ENCODE measurements at places on chromosomes 5 and 9.

DNA sequence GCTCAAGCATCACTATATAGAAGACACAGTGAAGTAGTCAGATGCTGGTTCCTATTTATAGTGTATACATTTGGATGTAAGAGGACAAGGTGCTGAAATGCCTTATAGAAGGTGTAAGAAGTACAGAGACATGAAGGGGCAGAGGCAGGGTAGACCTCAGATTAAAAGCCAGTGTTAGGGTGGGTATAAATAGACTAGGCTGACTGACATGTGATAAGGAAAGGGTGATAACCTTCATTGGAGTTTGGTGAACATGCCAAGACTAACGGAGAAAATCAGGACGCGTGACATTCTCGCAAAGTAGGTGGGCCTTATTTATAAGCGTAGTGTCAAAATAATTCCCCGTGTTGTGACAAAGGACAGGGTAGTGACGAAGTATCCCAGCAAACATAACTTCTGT, 59.1 kb upstream of the HRH2 start:
- no peak for DNase-seq

GRCh38 chr9:129761293-129761900, 8.6 kb upstream of the PTGES start:
- DNase-seq, result no peak

- DNase-seq, result no peak
Measured at GRCh38 chr5:103513701-103514100, 48.9 kb downstream of the NUDT12 start.

- no peak for DNase-seq
Measured at GRCh38 chr9:15032860-15033259, 122.6 kb upstream of the FREM1 start.

GRCh38 chr9:97640325-97640724, 6.7 kb downstream of the NCBP1 start:
- no peak for DNase-seq

DNA sequence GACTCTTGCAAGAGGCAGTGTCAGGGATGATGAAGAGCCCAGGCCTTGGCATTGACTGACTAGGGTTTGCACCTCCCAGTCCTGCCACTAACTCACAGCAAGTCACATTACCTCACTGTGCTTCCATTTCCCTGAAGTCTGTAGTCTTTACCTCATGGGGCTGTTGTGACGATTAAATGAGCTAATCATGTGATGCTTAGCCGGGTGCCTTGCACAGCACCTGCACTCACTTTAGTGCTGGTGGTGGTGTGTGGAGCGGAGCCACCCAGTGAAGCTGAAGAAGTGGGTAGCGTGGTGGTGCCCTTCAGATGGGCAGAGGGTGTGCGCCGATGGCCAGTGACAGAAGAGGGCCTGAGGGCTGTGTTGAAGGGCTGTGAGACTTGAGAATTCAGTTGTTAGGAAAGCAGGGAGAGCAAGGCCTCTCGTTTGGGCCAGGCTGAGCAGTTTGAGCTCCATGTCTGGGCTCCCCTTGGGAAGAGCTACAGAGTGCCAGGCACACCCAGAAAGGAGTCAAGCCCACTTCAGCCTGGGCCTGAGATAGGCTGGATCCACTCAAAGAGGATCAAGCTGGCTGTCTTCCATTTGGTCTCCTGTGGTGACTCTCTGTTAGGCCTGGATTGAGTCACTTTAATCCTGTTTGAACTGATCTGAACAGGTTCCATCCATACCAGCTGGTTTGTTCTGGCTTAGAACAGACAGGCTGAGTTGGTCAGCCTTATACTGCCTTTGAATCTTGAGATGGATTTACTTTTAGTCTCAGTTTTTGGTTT, 42.5 kb downstream of the RALGPS1 start:
- DNase-seq, result no peak

GRCh38 chr5:95788493-95788892, 34.0 kb downstream of the GLRX start:
- no peak for DNase-seq

- no peak for DNase-seq
Measured at GRCh38 chr5:147957901-147958300, 51.6 kb upstream of the C5orf46 start.

DNA sequence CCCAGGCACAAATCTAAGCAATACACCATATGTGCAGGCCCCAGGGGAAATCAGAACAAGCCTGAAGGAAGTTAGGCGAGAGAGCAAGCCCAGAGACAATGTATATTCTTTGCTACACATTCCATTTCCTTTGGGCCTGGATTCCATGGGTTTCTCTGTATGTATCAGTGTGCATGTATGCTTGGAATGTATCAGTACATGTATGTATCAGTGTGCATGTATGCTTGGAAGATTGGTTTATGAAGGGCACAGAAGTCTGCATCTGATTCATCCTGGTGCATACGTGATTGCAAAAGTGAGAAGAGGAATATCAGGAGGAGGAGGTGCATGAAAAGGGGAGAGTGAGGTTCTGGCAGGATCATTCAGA, 232.6 kb upstream of the ANKRD55 start:
- DNase-seq, result no peak

- DNase-seq, result no peak
Measured at GRCh38 chr5:11012295-11012694, 251.3 kb upstream of the DAP start.

GRCh38 chr9:35813434-35814105, 1.3 kb downstream of the HINT2 start:
- DNase-seq, result peak; percentile 69

- no peak for DNase-seq
Measured at GRCh38 chr9:78525986-78526560, 229.1 kb downstream of the PSAT1 start.

DNA sequence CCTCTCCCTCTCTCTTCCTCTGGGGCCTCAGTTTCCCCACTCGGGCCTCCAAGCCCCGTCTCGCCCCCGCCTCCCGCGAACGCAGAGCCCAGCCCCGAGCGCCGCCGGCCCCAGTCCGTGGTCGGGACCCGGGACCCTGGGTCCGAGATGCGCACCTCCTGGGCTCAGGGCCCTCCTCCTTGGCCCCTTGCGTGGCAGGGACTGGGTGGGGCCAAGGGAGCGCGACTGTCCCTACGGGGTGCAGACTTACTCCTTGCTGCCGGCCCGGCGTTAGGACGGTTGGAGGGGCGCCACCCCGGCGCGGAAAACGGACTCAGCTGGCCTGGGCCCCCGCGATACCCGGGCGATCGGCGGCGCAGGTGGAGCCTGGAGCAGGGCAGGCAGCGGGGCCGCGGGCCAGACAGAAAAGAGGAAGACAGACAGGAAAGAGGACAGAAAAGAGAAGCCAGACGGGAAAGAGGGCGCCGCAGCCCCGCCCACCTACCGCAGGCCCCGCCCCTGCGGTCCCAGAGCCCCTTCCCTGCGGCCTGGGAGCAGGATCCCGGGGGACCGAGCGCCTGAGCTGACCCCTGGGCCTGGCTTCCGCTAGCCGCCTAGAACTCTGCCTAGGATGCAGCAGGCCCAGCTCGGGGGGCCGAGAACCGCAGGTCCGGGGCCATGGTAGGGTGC, at the start of gene GBGT1:
TSS of gene GBGT1 (minus strand) at position 411 of the 669 bp plus-strand sequence. CDS start 1,502 bp downstream, outside the sequence.
- DNase-seq, result peak; percentile 84

- no peak for DNase-seq
Measured at GRCh38 chr5:143209881-143210395, 193.5 kb downstream of the NR3C1 start.

- DNase-seq, result no peak
Measured at GRCh38 chr9:5652821-5653220, 23.9 kb downstream of the RIC1 start.

GRCh38 chr9:69229367-69229766, 55.3 kb downstream of the TJP2 start:
- no peak for DNase-seq

DNA sequence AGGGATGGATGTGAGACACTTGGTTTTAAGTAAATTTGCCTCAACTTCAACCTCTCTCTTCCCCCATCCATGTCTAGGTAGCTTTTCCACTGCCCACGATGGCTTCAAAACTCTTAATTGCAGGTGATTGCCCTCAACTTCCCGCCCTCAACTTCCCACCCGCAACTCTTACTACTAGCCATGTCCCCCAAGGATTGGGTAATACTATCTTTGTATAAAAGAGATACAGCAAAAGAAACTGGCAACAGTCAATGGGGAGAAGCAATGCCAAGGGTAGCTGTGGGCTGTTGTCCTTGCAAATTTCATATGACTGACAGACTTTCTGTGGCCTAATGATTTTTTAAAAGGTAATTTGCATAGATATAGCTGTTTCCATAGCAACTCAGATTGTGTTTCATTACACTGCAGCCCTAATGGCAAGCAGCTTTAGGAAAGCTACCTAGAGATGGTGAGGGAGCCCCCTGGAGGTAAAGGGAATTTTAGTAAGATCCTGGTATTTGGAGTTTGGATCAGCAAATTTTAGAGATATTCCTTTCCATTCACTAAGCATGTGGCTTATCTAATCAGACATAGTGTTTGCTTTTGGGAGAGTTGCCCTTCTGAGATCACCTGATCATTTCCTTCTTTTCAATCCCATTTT, 421.5 kb upstream of the DAP start:
- peak; percentile 35 for DNase-seq

DNA sequence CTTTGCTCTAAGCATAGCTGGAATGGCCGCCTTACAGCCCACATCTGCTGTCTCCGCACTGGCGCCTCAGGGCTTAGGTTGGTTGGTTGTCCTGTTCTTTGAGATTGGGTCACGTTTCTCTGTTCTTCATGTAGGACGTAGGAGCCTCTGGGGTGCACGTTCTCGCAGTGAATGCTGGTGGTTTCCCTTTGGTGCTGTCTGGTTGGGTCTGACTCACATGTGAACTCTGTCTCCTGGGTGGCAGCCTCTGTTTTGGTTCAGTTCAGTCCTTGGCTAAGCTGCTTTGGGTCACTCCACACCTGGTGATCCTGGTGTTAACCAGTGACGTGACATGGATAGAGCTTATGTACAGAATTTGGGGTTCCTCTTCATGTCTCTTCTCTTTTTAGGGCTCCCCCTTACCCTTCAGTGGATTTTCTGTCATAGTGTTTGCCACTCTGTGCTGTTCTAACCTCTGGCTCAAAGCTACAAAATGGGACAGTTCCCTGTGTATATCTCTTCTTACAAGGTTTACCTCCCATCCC, 12.6 kb upstream of the LPCAT1 start:
- peak; percentile 16 for DNase-seq

- DNase-seq, result no peak
Measured at GRCh38 chr9:95580812-95581761, 64.3 kb upstream of the PTCH1 start.

- DNase-seq, result peak; percentile 81
Measured at GRCh38 chr5:180860273-180860886, 696 bp downstream of the ZFP62 start.

DNA sequence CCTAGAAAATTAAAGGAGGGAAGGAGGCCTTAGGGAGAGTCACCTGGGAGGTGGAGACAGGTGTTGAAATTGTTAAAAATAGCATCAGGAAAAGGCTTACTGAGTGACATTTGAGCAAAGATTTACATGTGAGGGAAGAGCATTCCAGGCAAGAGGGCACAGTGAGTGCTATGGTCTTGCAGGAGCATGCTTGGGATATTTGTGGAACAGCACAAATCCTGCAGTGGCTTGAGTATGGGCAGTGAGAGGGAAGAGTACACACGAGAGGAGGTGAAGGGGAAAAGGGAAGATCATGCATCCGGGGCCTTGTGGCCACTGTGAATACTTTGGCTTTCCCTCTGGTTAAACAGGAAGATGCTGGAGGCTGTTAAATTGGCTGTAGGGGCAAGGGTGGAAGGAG, 36.6 kb downstream of the ACER2 start:
- no peak for DNase-seq

GRCh38 chr5:18078157-18078556, 443.9 kb downstream of the TAF11L14 start:
- no peak for DNase-seq

DNA sequence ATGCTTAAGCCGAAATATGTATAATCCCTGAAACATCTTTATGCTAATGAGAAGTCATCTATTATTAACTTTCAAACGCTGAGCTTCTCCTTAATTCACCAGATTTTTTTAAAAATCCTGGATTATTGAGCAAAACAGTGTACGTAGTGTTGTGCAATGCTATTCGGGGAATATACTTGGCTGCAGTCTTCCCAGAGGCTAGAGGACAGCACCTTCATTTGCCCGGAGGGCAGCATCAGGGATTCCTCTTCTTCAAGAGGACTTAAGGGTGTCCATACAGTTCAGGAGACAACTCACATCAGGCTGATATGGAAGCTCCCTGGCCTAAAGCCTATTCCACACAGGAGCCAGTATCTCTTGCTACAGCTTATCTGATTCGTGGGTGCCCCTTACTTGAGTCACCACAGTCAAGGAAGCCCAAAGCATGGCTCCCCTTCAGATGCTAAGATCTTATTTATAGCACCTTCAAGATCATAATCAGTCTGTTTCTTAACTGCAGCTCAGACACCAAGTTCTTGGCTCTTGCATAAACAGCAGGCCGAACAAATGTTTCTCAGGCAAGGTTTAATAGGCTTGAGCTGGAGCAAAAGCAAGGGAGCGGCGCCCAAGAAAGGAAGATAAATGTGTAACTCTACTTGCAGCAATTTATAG, 29.4 kb downstream of the NUTM2F start:
- DNase-seq, result no peak

DNA sequence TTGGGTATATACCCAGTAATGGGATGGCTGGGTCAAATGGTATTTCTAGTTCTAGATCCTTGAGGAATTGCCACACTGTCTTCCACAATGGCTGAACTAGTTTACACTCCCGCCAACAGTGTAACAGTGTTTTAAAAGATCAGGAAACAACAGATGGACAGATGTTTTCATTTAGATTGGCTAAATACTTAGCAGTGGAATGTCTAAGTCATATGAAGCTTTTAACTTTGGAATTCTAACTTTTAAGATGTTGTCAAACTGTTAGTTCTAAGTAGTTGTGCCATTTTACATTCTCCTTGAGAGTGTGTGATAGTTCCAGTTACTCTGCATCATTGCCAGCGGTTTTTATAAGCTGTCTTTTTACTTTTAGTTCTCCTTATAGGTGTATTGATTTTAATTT, 688.8 kb downstream of the SEMA5A start:
- no peak for DNase-seq

DNA sequence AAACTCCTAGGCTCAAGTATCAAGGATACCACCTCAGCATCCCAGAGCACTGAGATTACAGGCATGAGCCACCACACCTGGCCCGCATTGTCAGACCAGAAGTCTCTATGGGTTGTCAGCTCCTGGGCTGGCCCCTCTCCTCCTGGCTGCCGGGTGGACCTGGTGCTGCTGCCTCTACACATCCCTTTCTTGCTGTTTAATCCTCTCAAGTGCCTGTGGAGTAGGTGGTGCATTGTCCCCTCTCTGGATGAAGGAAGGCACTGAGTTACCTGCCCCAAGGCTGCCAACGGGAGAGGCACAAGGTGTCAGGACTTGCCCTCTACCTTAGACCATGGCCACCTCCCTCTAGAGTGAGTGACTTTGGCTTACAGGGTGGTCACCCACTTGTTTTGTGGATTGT, 37.4 kb downstream of the PHF2 start:
- no peak for DNase-seq

DNA sequence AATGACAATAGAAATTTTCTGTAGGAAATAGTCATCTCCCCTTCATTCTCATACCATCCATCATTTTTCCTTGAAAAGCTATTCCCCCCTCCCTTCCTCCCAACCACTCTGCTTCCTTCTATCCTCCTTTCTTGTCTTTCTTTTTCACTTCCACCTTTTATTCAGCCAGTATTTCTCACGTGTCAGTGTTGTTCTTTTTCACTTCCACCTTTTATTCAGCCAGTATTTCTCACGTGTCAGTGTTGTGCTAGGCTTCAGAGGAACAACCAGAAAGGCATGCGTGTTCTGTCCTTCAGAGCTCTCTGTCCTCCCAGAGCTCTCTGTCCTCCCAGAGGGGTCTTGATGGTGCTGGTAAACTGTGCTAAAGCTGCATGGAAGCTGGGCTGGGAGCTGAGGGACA, 419.6 kb downstream of the GADD45G start:
- no peak for DNase-seq

Measured in H9 (cell line).